ENCODE measurements at places on chromosomes 2 and 18.

GRCh38 chr2:42547014-42547413, 21.4 kb upstream of the MTA3 start:
- DNase-seq, result no peak

- no peak for DNase-seq
These were observed 675.6 kb upstream of the CELF4 start for GRCh38 chr18:38241216-38241615.

GRCh38 chr2:52386433-52387030, 1354.6 kb upstream of the NRXN1 start:
- no peak for DNase-seq

DNA sequence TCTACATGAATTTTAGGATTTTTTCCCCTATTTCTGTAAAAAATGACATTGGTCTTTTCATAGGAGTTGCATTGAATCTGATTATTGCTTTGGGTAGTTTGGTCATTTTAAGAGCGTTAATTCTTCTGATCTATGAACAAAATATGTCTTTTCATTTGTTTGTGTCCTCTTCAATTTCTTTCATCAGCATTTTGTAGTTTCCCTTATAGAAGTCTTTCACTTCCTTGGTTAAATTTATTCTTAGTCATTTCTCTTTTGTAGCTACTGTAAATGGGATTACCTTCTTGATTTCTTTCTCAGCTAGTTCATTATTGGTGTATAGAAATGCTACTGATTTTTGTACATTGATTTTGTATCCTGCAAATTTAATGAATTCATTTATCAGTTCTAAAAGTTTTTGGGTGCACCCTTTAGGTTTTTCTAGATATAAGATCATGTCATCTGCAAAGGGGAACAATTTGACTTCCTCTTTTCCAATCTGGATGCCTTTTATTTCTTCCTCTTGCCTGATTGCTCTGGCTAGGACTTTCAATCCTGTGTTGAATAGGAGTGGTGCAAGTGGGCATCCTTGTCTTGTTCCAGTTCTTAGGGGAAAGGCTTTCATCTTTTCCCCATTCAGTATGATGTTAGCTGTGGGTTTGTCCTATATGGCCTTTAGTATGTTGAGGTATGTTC, 36.6 kb upstream of the AAK1 start:
- no peak for DNase-seq

DNA sequence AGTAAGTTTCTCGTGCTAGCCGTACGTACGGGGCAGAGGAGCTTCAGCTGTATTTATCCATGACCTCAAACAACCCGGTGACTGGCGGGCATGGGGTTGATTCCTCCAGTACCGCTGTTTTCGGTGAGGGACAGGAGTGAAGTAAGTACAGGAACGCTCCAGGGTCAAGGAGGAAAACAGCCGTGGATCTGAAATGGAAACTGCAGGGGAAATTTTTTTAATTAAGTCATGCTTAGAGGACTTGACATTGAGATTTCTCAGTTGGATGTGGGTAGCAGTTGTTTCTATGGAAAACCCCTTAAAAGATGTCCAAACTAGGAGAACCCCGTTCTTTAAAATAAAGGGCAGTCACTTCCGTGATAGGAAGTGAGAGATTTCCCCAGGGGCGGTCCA, 1.2 kb downstream of the RAB12 start:
- DNase-seq, result no peak

DNA sequence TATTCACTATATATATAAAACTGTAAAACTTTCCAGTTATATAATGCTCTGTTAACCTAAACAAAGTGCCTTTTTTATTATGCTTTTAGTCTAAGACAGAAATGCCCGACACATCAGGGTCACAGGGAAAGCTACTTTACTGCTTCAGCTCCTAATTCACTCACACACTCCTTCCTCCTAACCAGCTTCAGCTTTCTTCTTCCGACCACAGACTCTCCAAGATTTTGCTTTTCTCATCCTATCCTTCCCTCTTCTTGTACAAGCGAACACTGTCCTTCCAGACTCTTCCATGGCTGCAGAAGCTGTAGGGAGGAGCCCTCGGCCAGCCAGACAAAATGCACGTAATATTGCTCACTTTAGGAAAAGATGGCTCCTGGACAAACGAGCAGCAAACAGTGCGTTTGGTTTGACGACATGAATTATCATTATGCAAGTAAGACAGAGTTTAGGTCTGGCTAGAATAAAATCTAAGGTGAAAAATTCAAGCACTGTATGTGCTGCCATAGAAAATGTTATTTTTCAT, 47.5 kb upstream of the HNRNPA3 start:
- peak; percentile 14 for DNase-seq

DNA sequence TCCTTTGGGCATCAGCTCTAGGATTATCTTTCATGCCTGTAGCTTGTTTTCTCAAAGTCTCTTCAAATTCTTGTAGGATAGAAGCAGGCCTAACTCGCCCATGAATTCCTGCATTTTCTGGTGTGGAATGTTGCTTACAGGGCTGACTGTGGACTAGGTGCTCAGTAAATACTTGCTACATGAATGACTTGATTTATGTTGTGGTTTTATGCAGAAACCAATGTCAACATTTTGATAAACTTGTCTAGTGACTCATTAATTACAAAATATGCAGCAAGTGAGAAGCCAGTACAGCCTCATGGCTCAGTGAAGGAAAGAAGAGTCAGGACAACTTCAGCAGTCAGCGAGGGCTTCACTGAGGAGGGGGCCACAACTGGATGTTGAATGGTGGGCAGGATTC, 110.6 kb upstream of the SIX2 start:
- DNase-seq, result no peak

- no peak for DNase-seq
These were observed 19.6 kb downstream of the ENOSF1 start for GRCh38 chr18:692824-693223.

GRCh38 chr2:128732976-128733431, 414.3 kb upstream of the HS6ST1 start:
- DNase-seq, result no peak

DNA sequence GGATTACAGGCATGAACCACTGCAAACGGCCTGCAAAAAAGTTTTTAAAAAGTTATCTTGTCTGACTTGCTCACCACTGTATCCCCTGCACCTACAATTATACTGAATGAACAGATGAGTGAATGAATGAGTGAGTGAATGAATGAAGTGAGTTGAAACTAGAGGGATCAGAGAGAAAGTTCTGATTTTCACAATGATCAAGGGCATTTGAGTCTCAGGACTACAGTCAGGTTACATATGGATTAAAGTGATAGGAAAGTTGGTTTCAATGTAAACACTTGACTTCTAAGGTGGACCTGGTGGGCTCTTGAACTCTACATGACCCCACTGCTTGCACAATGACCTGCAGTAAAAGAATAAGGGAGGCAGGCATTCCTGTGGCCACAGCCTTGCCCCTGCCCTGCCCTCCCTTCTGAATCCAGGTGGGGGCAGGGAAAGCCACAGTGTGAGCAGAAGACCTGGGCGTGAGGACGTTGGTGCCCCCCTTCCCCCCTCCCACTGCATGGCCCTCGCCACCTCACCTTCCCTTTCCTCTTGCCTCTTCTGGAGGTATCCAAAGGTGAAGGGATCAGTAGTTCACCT, 10.7 kb downstream of the C2orf80 start:
- no peak for DNase-seq

DNA sequence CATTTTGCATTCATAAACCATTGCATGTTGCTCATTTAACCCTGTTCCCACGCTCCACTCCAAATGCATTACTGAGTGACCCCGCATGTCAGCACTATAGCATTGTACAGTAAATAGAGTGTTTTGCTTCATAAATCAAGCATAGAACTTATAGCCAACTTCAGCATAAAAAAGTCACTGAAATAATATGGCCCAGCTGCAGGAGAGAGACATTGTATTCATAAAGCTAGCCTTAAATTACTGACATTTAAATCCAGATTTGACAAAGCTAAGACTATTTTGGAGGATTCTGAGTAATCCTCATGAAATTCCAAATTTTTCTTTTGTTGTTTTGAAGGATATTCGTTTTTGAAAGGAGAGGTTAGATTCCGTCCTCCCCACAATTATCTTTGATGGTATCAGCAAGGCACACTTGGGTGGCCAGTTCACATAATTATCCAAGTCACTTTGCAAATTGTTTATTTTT, 320.9 kb upstream of the TCF4 start:
- DNase-seq, result no peak

GRCh38 chr2:54419855-54420523, 36.1 kb upstream of the SPTBN1 start:
- no peak for DNase-seq

DNA sequence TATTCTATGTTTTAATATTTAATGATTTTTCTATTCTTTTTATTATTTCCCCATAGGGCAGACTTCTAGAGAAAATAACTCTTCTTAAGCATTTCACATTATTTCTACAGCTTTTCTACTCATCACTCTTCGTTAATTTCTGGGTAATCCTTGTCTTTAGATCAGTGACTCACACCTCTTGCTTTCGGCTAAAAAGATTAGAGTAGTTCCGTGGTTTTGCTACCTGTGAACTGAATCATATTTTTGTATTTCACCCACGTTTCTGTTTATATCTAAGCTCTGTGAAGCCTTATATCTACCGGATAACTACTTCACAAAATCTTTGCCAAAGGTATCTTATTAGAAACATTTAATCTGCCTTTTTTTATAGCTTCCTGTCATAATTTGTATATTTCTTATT, 685.5 kb upstream of the FSHR start:
- DNase-seq, result no peak

DNA sequence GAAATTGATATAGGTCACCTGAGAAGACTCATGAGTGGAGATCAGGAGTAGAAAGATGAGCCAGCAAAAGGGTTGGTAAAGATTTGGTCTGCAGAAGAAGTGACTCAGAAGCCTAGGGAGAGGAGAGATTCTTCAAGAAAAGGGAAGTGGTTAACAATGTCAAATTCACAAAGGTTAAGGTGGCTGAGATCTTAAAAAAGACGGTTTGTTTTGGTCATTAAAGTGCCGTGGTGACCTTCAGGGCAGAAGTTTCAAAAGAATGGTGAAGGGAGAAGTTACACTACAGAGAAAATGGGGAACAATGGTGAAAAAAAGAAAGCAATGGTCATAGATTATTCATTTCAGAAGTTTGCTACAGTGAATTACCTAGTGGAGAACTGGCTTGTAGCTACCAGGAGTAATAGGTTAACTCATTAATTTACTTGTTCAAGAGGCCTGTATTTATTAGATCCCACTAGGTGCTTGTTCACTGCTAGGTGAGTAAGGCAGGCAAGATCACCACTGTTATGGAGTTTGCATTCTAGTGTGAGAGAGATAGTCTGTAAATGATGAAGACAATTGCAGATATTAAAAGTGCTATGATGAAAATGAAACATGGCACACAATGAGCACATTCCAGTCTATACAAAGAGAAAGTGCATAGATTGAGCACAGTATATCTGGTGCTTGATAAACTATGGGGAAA, 43.0 kb downstream of the FBXO48 start:
- no peak for DNase-seq

All from neural crest cell (in vitro differentiated cells).